ENCODE measurements at places on chromosomes 5 and 9. TPM values are rescaled to one million over a fixed set of nuclear protein-coding genes. Genes with fewer than 3 reads are reported as not detected.

ZNF483 gene
- 2.9 TPM for polyA plus RNA-seq

CNTNAP3 gene
- polyA plus RNA-seq, result 7.6 TPM

GOLPH3 gene
- 75.8 TPM for polyA plus RNA-seq

COX7C gene
- polyA plus RNA-seq, result 1,002 TPM

PCDHGA2 gene
- polyA plus RNA-seq, result 0.26 TPM

SLC6A18 gene
- not detected for polyA plus RNA-seq

EIF4EBP3 gene
- polyA plus RNA-seq, result not detected

LMX1B gene
- polyA plus RNA-seq, result not detected

ZNF454 gene
- polyA plus RNA-seq, result 1.1 TPM

IL5 gene
- polyA plus RNA-seq, result not detected

PCDHA4 gene
- 43.6 TPM for polyA plus RNA-seq

DHX29 gene
- 48.1 TPM for polyA plus RNA-seq

RMND5B gene
- polyA plus RNA-seq, result 48.2 TPM

SLC6A19 gene
- polyA plus RNA-seq, result not detected

ZNF474 gene
- polyA plus RNA-seq, result 0.14 TPM

GALNT12 gene
- polyA plus RNA-seq, result 8.4 TPM

TLX3 gene
- not detected for polyA plus RNA-seq

PCDHGC5 gene
- polyA plus RNA-seq, result 0.51 TPM

FOXD4 gene
- 2.3 TPM for polyA plus RNA-seq

TSSK1B gene
- not detected for polyA plus RNA-seq

RGS3 gene
- polyA plus RNA-seq, result 25.3 TPM

LRRC8A gene
- 15.6 TPM for polyA plus RNA-seq

PHYHD1 gene
- not detected for polyA plus RNA-seq

STPG3 gene
- not detected for polyA plus RNA-seq

NPM1 gene
- 988 TPM for polyA plus RNA-seq

HBEGF gene
- 6.7 TPM for polyA plus RNA-seq

CDH10 gene
- 7.6 TPM for polyA plus RNA-seq

ZBTB34 gene
- polyA plus RNA-seq, result 19.5 TPM

NR5A1 gene
- 2.4 TPM for polyA plus RNA-seq

PTGDS gene
- polyA plus RNA-seq, result 2.0 TPM

PCDHGB2 gene
- polyA plus RNA-seq, result 0.30 TPM

NTRK2 gene
- polyA plus RNA-seq, result 14.2 TPM

ZFP37 gene
- polyA plus RNA-seq, result 35.4 TPM

All from neural cell (in vitro differentiated cells).